OCI-LY7 (cell line): ENCODE measurements at places on chromosomes 7 and 10.

DNA sequence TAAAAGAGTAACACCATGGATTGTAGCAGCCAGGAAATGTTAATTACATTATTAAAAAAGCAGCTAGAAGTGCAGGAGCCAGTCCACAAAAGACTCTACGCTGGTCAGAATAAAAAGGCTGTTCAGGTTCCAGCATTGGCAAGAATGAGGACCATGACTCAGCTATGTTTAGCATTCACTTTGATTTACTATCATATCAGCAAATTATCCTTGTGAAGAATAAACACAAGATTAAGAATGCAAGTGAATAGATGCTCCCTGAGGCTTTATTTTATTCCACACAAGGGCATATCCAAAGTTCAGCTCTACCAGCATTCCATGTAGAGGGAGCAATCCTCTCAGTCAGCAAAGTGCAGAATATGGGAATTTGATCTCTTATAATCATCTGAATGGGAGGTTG, 13.6 kb downstream of the DGKB start:
- DNase-seq = no peak

GRCh38 chr7:18570890-18571478, 75.4 kb downstream of the HDAC9 start:
- peak; percentile 39 for DNase-seq

DNA sequence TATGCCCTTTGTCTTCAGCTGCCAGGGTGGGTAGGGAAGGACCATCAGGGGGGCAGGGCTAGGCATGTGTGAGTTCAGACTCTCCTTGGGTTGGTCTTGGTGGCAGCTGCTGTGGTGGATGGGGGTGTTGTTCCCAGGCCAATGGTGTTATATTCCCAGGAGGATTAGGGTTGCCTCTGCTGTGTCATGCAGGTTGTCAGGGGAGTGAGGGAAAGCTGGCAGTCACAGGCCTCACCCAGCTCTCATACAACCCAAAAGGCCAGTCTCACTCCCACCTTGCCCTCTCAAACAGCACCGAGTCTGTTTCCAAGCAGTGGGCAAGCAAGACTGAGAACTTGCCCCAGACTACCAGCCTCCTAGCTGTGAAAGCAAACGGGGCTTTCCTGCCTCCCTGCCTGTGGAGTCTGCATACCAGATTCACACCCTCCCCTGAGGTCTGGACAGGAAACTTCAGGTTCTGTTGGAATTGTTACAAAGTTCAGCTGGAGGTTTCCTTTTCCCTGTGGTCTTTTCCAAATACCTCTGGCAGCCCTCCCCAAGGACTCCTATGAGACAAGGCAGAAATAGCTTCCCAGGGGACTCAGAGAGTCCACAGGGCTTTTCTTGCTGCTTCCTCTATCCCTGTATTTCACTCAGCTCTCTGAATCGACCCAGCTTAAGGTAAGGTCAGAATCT, 1.4 kb downstream of the HYAL4 start:
- DNase-seq = no peak

DNA sequence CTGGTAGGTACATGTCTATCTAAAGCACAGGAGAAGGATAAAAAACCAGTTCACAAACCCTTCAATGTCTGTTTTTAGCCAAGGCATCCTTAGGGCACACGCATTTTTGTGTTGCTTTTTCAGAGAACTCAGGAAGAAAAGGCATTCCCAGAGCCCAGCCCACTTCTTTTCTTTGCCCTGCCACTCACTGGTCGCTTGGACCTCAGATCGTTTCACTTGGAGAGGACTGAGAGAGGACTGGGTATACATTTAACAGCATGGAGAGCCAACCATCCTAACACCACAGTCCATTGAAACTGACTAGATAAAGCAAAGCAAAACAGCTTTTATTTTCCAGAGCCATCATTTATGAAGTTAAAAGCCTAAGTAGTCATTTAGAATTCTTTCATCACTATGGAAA, 194.2 kb downstream of the CAMK1D start:
- no peak for DNase-seq

- DNase-seq = no peak
Observed at GRCh38 chr7:22043367-22043766, 97.7 kb upstream of the CDCA7L start.

DNA sequence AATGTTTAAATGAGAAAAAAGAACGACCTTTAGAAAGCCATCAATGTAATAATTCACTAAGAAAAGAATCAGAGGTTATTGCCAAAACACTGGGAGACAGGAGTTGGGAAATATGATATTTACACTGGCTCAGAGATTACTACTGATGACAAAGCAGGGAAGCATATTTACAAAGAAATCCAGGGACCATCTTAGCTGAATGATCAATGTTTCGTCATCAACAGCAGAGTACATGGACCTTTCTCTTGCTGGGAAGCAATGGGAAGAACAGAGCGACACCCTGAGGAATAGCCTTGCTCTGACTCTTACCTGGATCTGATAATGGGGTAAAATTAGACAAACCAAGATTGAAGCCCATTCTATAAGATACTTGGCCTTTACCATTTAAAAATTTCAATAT, 1293.5 kb downstream of the XPNPEP1 start:
- DNase-seq = no peak

DNA sequence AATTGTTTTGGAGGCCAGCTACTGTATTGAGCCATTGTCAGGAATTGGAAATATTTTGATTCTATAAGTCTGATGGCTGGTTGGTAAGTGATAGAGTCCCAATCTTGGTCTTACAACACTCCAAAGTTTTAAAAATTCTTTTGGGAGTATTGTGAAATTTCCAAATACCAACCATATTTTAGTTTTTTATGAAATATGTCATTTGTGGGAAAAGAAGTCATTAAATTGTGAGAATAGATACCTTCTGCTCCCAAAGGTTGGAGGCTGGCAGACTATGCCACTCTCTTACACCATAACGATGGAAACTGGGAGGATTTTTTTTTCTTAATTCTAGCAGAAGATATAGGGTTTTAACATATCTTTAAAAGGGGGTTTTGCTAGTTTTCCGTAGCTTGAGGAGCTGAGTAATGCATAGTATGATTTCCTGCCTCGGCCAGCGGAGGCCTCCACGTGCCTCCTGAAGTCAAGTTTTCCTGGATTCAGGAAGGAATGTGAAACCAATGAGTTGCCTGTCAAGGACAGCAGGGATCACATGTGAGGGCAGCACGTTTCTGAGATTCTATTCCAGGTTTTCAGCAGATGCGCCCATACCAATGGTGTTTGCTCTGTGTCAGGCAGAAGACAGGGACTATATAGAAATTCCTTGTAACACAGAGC, 92.2 kb upstream of the LAMB4 start:
- DNase-seq = no peak

GRCh38 chr7:90256778-90257177, 11.8 kb downstream of the CFAP69 start:
- DNase-seq = no peak

GRCh38 chr10:88598055-88598454, 11.5 kb downstream of the LIPJ start:
- no peak for DNase-seq

- no peak for DNase-seq
Observed at GRCh38 chr7:1749864-1750466, 79.9 kb downstream of the ELFN1 start.
